DMS79 treated with DMSO at 0.1 percent for 48 hours (cell line): ENCODE measurements at places on chromosomes 2 and 18.

DNA sequence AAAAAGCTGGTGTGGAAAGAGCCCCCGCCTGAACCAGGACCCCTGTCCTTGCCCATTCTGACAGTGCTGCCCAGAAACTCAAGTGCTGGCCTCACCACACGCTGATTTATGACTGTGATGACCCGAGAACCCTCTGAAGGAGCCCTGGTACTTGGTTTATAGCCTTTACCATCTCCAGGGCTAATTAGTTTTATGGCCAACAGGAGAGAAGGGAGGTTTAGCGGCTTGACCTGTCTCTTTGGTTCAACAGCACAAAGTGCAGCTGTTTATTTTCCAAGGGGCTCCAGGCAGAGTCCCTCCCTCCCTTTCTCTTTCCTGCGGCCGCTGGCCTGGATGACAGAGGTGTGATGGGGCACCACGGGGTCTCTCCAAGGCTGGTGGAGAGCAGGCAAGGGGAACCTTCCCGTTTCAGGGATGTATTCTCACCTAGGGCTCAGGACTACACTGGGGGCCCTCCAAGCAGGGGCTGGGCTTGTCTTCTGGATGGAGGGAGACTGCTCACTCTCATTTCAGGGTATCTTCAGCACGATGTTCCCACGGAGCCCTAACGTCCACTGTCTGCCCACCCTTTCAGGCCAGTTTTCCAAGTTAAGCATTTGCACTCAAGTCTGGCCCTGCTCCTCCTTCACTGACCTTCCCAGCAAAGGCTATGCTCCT is 174.2 kb upstream of the GLI2 start:
- DNase-seq = no peak

DNA sequence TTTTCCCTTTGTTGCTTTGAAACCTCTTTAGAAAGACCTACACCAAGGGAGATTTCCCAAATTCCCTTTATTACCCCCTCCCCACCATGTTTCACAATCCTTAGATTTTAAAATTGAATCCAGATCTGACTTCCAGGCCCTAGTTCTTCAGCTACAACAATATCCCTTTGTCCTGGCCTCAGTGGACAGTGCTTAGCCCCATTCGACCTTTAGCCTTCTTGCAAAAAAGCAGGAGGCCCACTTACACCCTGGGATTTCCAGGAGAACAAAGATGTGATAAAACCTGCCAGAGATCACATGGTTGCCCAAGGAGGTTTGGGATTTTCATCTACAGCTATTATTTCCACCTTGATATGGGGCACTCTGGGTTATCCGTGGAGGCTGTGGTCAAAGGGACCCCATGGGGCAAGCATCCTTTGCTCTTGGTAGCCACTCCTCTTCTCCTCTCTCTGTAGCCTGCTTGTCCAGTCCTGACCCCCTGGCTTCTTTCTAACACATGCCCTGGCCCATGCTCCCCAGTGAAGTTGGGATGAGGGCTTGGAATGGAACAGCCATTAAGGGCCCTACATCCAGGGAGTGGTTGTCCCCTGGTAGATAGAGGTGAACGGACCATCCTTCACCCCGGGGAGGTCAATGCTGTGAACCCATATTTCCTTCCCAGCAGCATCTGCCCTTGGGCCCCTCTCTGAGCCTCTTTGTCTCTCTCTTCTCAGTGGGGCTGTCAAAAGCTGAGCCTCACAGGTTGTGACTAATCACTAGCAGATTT is 267.4 kb downstream of the DYSF start:
- DNase-seq = no peak

- DNase-seq = no peak
Observed at GRCh38 chr2:69704446-69704845, 37.5 kb upstream of the ANXA4 start.

GRCh38 chr18:62426191-62426488 is 96.7 kb upstream of the ZCCHC2 start:
- no peak for DNase-seq

DNA sequence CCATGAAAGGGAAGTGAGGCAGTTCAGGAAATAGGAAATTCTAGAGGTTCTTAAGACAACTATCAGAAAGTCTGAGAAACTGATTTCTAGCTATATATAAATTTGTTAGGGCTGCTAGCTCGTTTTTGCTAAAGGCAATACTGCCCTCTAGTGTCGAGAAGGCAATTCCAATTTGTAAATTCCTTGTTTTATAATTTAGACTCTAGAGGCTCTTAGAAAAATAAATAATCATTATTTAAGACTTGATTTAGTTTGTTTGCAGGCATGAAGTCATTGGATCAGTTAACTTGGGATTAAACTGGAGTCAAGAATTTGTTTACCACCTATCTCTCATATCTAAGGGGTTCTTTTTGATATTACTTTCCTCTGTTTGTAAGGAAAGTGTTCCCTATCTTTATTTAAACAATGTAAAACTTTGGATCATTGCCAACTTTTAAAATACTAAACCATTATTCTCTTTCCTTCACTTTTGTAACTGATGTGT is 66.2 kb downstream of the ACVR2A start:
- peak; percentile 74 for DNase-seq
